ENCODE measurements at places on chromosomes 3 and 15.

DNA sequence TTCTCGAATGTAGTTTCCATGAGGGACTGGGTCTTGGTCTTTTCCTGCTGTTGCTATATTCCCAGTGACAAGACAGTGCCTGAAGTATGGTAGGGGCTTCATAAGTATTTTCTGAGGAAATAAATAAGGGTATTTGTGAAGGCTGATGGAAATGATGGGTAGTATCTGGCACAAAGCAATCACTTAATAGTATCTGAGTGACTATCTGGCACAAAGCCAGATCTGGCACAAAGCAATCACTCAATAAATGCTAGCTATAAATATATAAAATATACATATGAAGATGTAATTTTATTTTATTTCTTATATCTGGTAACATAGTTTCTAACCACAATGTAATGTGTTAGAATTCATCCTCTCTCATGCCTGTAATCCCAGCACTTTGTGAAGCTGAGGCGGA is 20.7 kb upstream of the PROK2 start:
- DNase-seq = no peak

GRCh38 chr3:13308380-13308801 is 111.7 kb downstream of the NUP210 start:
- DNase-seq = no peak

DNA sequence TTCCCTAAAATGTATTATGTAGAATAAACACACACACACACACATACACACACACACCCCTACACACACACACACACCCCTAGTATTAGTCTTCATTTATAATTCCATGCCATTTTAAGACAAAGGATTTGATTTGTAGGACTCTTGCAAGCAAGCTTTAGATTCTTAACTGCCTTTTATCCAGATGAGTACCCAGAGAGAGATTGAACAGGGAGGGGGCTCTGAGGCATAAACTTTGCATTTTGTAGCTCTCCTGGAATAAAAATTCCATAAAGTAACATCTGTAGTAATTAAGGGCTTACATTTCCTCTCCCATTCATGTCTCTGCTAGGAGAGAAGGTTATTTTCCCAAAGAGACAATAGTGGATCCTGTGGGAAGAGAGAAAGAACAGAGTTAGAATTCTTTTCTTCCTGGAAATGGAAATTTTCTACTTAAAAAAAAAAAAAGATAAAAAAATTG is 479.4 kb downstream of the RBMS3 start:
- DNase-seq = no peak

DNA sequence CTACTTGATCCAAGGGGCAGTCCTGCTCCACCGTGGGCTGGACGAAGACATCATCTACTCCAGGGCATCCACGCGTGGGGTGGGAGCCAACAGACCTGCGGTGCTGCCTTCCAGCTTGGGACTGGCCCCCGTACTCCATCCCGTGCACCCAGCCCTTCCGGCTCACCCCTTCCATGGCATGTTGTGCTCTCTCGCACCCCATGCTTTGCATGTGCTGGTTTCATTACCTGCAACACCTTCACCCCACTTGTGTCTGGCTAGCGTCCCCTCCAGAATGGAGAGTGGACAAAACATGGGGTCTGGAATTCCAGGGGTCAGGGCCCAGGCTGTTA is 30.2 kb downstream of the SEMA7A start:
- no peak for DNase-seq

DNA sequence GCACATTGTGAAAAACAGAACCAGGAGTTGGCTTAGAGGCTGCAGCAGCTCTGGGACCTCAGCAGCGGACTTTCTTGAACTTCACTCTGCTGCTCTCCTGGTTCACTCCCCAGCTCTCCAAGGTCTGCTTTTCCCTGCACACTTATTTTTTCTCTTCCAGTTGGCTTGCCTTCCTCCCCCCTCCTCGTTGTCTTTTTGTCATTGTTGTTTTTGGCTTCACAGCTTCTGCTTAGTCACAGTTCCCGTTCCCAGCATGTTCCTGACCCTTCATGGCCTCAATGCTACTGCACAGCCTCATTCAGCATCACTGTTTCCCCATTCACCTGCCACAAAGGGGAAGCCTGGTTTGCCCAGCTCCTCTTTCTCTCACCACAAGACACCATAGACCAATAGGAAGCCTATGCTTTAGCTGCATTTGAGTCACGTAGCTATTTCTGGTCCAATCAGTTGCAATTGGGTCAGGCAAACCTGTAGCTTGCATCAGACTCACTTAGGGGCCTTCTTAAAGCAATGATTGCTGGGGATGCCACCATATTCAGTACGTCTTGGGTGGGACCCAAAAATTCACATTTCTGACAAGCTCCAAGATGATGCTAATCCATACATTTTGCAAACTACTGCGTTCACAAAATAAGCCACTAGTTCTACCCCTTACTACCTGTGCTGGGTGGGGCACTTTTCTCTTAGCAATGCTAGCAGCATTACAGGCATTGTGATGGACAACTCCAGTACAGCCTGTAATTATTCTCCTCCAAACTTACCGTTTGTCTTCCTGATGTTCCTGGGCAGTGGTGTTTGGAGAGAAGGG is 7.8 kb upstream of the SUMF1 start:
- DNase-seq = no peak

DNA sequence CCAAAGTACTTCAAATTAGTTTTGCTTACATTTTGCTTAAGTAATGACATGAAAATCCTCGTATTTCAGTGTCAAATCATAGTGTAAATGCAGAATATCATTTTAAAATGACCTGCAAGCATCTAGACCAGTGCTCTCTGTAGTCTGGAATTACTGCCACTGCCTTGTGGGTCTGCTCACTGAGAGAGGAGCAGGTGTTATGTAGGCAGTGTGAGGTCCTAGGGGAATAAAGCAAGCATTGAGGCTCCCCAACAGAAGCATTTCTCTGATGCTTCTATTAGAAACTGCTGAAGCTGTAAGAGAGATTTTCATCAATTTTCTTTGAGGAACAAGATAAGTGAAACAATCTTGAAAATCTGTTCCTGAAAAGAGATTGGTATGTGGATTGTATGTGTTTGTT is 253.2 kb downstream of the BBX start:
- DNase-seq = no peak

GRCh38 chr15:45391746-45392583 is 13.6 kb upstream of the GATM start:
- DNase-seq = no peak

DNA sequence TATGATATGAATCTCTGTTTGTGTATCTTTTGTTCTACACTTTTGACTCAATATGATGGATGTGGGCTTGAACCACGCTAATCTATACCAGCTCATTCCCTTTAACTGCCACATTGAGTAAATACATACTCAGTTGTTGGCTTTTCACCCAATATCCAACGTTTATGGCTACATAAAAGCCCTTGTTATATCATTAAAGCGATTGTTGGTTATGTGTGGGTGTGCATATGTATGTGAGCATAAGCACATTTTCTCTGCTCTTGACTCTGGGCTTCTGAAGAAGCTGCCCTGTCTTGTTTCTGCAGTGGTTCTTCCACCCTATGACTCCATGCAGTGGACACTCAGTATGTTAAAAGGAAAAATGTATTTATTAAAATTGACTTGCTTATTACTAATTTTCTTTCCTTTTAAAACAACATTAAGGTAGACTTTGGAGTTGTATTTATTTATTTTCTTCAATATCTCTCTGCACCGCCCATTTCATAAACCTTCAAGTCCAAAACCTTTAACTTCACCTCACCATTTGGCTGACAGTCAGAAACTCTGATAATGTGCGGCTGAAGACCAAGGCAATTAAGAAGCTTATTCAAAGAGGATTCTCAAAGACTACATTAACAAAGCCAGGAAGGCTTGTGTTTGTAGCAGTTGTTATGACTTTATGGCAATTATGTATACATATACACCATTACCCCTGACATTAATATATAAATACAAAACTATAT is 156.1 kb downstream of the THRB start:
- DNase-seq = no peak

DNA sequence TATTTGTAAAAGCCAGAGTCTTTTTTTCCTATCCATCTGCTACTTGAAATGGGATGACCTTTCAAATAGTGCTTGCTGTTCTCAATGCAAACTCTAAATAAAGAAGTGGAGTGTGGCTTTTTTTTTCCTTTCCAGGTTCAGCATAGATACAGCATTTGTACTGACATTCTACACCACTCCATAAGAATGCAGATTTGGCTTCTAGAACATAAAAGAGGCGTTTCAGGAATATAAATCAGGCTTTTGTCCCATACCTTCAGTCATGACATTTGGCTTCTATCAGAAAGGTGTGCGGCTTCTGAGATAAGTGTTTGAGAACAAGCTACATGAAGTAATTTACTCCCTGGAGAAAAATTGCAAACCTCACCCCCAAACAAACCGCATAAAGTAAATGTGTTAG is 553.1 kb downstream of the FHIT start:
- DNase-seq = no peak

- no peak for DNase-seq
Measured at GRCh38 chr3:111173328-111173900, 101.8 kb downstream of the NECTIN3 start.

GRCh38 chr3:125141596-125142419 is 70.7 kb downstream of the SLC12A8 start:
- DNase-seq = peak; percentile 30

DNA sequence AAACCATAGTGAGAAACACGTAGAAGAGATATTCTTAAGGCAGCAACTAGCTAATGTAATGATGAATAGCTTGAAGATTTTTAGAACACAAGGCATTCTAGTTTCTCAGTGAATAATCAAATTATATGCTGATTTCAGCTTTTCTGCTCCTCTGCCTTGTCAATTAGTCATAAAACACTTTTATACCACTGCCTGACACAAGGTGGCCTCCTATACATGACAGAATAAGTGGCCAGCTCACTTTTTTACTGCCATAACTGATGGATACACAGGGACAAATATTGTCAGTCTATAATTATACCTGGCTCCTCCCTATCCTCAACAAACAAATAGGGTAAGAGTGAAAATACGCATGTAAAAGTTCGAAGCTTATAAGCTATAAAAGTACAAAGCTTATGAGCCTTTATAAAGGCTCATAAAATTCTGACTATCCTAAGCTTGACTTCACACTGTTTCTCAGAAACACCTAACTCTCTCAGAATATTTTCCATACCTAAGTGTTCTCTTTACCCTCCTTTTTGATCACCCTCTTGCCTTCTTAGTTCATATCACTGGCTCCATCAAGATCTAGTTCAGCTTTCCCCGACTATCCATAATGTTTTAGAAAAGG is 81.6 kb downstream of the HERC1 start:
- DNase-seq = no peak

GRCh38 chr15:43859546-43859945 is 32.7 kb downstream of the WDR76 start:
- DNase-seq = no peak

DNA sequence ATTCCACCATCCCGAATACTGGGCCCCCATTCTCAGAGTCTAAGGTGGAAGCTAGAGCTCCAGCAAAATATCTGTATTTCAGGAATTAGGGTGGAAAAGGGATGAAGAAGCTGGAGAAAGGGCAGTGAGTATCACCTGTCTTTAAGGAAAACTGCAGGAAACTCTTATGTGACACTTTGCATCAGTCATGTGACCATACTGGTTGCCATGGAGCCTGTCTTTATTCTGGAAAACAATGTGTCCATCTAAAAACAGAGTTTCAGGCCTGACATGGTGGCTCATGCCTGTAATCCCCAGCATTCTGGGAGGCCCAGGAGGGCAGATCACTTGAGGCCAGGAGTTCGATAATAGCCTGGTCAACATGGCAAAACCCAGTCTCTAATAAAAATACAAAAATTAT is 52.9 kb upstream of the FSIP1 start:
- no peak for DNase-seq

All from effector memory CD4-positive, alpha-beta T cell (primary cell).